Aorta (tissue), 5 donors: ENCODE measurements at places on chromosomes 3 and 15. TPM values are rescaled to one million over a fixed set of nuclear protein-coding genes. Genes with fewer than 3 reads are reported as not detected.
A peak's percentile ranks its signal among the peaks of the same experiment; 100 is the strongest.

THPO gene
- total RNA-seq: 1.2 TPM

SUSD5 gene
- total RNA-seq: 132 TPM

ARGFX gene
- not detected for total RNA-seq

BFSP2 gene
- total RNA-seq: not detected

PRSS50 gene
- not detected for total RNA-seq

DNA sequence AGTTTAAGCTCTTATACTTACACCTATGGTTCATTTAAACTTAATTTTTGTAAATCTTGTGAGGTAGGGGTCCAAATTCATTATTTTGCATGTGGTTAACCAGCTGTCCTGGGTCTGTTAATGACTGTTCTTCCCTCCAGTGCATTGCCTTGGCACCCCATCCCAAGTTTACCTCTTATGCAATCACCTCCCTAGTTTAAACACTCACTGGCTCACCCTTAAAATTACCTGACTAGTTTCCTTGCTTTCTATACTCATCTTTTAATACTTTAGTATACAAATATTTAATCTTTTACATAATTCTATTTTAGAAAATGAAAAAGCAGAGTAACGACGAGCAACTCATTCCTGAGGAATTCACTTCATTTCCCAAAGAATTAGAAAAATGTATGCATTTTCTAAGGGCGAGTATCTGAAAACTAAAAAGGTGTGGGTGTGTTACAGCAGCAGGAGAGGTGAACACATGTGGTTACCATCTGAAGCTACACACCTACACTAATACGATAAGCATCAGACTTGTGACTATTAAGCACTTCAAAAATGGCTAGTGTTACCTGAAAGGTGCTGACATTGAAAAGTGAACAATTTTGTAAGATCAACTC, 33.7 kb downstream of the TJP1 start:
- H3K36me3 ChIP-seq: no peaks in the 10 kb centered on the region
- H3K27me3 ChIP-seq: no peaks in the 10 kb centered on the region
- H3K27ac ChIP-seq: no peak overlapping the region
- H3K4me1 ChIP-seq: no peaks in the 10 kb centered on the region
- DNase-seq: no peak

- no peaks in the 10 kb centered on the region for H3K27me3 ChIP-seq
- no peak for DNase-seq
- H3K27ac ChIP-seq: no peak overlapping the region
- H3K4me1 ChIP-seq: no peaks in the 10 kb centered on the region
These were observed 29.8 kb downstream of the GNB4 start for GRCh38 chr3:179421500-179421899.

- no peak overlapping the region for H3K4me3 ChIP-seq
- no peak overlapping the region for H3K27ac ChIP-seq
- H3K36me3 ChIP-seq: no peaks in the 10 kb centered on the region
- no peaks in the 10 kb centered on the region for H3K4me1 ChIP-seq
- DNase-seq: no peak
These were observed 240.1 kb upstream of the IGF1R start for GRCh38 chr15:98408231-98408630.

- no peaks in the 10 kb centered on the region for H3K36me3 ChIP-seq
- no peaks in the 10 kb centered on the region for H3K27me3 ChIP-seq
- H3K4me1 ChIP-seq: no peaks in the 10 kb centered on the region
- DNase-seq: no peak
These were observed 250.3 kb downstream of the CBLB start for GRCh38 chr3:105618556-105618955.

- peak overlapping the region; percentile 59 for H3K4me3 ChIP-seq
- H3K27ac ChIP-seq: peak overlapping the region; percentile 96
- H3K4me1 ChIP-seq: peaks cover 3% of the 10 kb centered on the region
- DNase-seq: peak; percentile 54
These were observed 1.6 kb downstream of the FBXL22 start for GRCh38 chr15:63598473-63599400.

- H3K27ac ChIP-seq: no peak overlapping the region
- no peaks in the 10 kb centered on the region for H3K36me3 ChIP-seq
- H3K4me1 ChIP-seq: no peaks in the 10 kb centered on the region
- no peak for DNase-seq
- H3K4me3 ChIP-seq: no peak overlapping the region
- H3K27me3 ChIP-seq: no peaks in the 10 kb centered on the region
These were observed 615.8 kb upstream of the AGTR1 start for GRCh38 chr3:148081926-148082325.

DNA sequence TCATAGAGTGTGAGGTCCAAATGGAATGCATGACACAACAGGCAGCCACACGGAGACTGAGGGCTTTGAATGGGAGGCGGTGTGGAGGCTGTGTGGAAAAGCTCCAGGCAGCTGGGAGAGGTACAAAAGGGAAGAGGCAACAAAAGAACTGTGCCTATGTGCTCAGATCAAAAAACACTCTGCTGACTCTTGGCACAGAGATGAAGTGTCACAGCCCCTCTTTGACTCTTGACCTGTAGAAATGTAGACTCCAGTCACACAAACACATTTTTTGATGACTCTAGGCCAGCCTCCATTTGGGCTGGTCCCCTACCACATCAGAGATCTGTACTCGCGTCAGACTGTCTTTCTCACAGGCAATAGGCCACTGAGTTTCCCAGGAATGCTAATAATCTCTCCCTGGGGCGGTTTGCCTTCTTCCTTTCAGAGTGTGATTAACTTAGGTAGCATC, 456.0 kb downstream of the TUSC7 start:
- H3K36me3 ChIP-seq: no peaks in the 10 kb centered on the region
- H3K4me3 ChIP-seq: no peak overlapping the region
- no peak for DNase-seq
